ENCODE measurements at places on chromosomes 2 and 18.

DNA sequence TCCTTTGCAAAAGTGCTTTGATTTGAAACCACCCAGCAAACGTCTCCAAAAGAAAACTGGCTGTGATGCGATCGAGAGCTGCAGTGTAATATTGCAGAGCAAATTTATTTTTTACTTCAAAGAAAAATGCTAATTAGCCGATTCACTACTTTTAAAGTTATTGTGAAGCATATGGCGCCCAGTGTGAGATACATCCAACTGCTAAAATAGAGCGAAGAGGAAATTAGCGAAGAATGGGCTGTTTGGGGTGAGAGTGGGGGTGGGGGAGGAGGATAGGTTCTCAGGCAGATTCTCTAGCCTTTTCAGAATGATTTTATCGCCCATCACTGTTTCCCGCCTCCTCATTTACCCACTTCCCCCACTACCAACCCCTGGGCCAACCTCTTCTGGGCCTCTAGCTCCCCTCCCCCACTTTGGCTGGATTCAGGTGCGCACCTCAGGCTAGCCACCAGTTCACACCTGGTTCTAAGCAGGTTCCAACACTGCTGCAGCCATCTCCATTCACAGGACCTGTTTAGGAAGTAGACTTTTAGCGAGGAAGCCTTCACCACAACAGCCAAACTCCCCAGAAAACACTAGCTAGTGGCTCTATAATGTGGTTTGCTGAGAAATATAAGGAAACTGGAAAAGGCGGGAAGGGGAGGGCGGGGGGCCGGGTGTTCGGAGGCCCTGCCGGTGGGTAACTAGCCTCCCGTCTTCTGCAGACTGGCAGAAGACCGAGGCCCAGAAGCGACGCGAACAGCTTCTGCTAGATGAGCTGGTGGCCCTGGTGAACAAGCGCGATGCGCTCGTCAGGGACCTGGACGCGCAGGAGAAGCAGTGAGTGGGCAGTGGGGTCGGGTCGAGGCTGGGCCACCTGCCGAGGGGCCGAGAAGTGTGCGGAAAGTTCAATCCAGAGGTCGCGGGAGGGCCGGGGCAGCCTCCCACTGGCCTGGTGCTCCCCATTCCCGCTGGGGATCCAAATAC, 6.0 kb upstream of the OTX1 start:
- no peak for DNase-seq

DNA sequence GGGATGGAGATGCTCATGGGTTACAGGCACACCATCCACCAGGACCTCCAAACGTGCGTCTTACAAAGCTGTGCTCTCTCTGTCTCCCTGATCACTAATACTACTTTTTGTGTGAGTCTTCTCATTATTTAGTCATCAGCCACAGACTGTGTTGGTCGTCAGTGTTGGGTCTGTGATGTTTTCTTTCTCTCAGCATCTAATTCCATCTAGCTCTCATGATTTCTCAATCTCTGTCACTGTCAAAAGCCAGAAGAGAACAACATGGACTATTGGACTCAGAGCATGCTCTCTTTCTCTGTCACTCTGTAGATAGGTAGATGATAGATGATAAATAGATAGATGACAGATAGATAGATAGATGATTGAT, 6.0 kb upstream of the ARL4C start:
- DNase-seq, result no peak

GRCh38 chr2:33313039-33313438, 163.4 kb upstream of the RASGRP3 start:
- DNase-seq, result no peak

- no peak for DNase-seq
These were observed 68.2 kb upstream of the SLC35G4 start for GRCh38 chr18:11541179-11541578.

- no peak for DNase-seq
These were observed 337.5 kb downstream of the GULP1 start for GRCh38 chr2:188628989-188629752.

DNA sequence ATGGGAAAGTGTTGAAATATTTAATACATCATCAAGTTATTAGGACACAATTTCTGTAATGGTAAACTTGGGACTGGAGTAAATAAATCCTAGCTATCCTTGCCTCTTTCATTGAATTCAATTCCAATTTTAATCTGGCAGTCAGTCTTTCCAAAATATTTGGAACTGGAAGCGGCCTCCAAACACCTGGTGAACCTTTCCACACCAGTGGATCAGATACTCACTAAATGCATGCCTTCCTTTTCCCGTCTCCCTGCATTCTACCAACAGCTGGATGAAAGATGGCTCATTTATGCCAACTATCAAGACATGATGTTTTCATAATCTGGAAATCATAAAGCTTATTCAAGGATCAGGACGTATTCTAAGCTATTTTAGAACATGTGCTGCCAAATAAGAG, 488.2 kb upstream of the SPHKAP start:
- DNase-seq, result no peak

DNA sequence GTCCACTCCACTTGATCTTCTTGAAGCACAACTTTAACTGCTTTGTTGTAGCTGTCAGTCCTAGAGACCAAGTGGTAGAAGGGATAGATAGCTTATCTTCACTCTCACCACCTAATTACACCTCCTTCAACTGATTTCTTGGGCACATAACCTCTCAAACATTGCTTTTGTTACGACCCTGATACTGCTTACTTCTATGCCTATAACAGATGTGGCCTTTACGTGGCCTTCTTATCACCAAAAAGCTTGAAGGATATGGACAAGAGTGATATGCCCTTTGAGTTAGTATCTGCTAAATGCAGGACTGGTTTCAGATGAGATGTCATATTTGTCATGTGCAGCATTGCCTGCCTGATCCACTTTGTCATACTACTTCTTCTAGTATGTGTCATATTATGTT, 847.2 kb downstream of the TDRD15 start:
- DNase-seq, result no peak

- no peak for DNase-seq
These were observed 112.5 kb upstream of the OTOS start for GRCh38 chr2:240252872-240253511.

DNA sequence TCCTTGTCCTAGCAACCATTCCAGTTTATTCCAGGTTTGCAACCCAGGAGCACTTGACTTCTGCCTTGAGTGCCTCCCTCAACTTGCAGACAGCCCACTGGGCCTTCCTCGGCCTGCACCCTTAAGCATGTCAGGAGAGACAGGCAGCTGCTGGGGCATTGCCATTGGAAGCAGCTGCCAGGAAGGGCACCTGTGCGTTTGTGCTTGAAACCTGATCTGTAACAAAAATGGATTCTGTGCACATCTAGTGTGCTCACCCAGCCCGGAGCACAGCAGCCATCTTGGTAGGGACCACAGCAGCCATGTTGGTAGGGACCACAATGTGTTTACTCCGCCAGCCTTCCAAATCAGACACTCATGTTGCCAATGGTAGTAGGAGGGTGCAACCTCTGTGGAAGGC, 44.3 kb upstream of the GLI2 start:
- no peak for DNase-seq
